Placental epithelial cell (primary cell): ENCODE measurements at places on chromosomes 11 and 22. TPM values are rescaled to one million over a fixed set of nuclear protein-coding genes. Genes with fewer than 3 reads are reported as not detected.

The FXYD6 gene
- total RNA-seq: 0.39 TPM in 1 of 2 replicates, not detected in the other

The TST gene
- 32.6 and 33.0 TPM in 2 replicates for total RNA-seq

The OR6T1 gene
- not detected in 2 replicates for total RNA-seq

The MIAT gene
- 0.76 and 0.79 TPM in 2 replicates for total RNA-seq

The PKNOX2 gene
- 2.6 and 3.1 TPM in 2 replicates for total RNA-seq

The CD248 gene
- total RNA-seq: 53.7 and 73.0 TPM in 2 replicates
